Pulmonary artery endothelial cell (primary cell): ENCODE measurements at places on chromosomes 4 and X. TPM values are rescaled to one million over a fixed set of nuclear protein-coding genes. Genes with fewer than 3 reads are reported as not detected.

The OPRPN gene
- total RNA-seq = not detected in 2 replicates

The JCHAIN gene
- not detected in 2 replicates for total RNA-seq

The MAGEC1 gene
- 0.07 TPM in 1 of 2 replicates, not detected in the other for total RNA-seq

The NEUROG2 gene
- not detected in 2 replicates for total RNA-seq

The EPHA5 gene
- not detected in 2 replicates for total RNA-seq

The C1QTNF7 gene
- under 0.01 TPM in 1 of 2 replicates, not detected in the other for total RNA-seq

The POF1B gene
- total RNA-seq = 0.40 and 0.92 TPM in 2 replicates

The VCX3A gene
- total RNA-seq = not detected in 2 replicates

The TENM3 gene
- total RNA-seq = 17.8 and 26.4 TPM in 2 replicates

The NEIL3 gene
- 4.5 and 8.1 TPM in 2 replicates for total RNA-seq
